Activated T-cell treated with anti-CD3 and anti-CD28 coated beads for 4 hours (primary cell): ENCODE measurements at places on chromosomes 2 and 18.

DNA sequence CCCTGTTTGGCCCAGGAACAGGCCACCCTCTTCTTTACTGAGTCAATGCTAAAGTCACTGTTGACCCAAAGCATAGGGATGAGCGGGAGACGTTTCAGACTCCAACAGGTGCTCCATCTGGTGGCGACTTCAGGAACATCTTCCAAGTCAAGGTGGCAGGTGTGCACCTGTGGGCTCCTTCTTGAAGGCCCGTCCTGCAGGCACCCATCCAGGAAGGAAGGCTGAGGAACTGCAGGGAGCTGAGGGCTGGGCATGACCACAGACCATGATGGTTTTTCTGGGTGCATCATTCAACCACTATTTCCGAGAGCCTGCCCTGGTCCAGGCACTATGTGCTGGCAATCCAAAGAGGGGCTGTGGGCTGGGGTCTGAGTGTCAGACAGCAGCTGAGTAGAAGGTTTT, 142.8 kb downstream of the NDUFA10 start:
- DNase-seq, result peak; percentile 55

GRCh38 chr18:55234366-55235093, 275.3 kb upstream of the CCDC68 start:
- peak; percentile 17 for DNase-seq

DNA sequence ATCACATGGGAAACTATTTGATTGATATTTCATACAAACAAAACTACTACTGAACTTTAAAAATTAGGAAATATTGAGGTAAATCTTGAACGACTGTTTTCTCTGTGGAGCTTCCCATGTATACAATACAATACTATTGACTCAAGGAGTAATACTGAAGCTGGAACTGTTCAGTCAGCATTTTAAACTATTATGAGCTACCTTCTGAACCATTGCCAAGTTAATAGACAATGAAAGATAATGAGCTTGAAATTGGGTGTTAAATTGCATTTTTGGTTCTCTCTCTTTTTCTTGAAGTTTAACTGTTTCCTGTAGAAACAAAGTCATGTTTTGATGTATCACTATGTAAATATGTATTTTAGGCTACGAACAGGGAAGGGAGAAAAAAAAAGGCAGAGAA, 569.2 kb downstream of the ZEB2 start:
- no peak for DNase-seq

- DNase-seq, result no peak
These were observed 85.5 kb upstream of the STON1 start for GRCh38 chr2:48444404-48444803.

DNA sequence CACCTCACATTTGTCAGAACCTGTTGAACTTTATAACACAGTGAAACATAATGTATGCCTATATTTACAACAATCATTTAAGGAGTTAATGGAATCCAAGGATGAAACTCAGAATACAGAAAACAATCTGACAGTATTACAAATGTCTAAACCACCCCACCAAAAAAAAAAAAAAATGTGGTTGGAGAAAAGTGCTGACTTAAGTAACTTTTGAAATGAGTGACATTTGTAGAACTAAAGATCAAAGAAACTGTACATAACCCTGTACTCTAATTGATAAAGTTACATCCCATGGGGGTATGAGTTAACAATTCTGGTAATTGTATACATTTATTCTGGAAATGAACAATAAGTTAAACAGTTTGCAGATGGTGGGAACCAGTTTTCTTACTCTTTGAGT, 372.1 kb upstream of the TMEFF2 start:
- DNase-seq, result no peak

DNA sequence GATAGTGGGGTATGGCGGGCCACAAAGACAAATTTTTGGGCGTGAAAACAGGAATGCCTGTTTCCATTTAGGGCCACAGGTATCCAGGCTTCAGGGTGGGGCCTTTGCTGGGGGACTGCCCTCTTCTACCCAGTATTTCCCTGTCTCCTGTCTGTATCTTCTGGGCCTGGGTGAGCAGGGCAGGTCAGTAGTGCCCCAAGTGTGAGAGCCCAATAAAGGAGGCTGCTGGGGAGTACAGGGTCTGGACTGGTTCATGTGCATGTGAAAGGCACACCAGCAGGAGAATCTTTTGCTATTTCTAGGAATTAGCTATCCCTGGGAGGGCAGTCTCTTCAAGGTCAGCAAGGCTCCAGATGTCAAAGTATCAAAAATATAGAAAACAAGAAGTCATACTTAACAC, 71.5 kb downstream of the MEX3C start:
- DNase-seq, result no peak

DNA sequence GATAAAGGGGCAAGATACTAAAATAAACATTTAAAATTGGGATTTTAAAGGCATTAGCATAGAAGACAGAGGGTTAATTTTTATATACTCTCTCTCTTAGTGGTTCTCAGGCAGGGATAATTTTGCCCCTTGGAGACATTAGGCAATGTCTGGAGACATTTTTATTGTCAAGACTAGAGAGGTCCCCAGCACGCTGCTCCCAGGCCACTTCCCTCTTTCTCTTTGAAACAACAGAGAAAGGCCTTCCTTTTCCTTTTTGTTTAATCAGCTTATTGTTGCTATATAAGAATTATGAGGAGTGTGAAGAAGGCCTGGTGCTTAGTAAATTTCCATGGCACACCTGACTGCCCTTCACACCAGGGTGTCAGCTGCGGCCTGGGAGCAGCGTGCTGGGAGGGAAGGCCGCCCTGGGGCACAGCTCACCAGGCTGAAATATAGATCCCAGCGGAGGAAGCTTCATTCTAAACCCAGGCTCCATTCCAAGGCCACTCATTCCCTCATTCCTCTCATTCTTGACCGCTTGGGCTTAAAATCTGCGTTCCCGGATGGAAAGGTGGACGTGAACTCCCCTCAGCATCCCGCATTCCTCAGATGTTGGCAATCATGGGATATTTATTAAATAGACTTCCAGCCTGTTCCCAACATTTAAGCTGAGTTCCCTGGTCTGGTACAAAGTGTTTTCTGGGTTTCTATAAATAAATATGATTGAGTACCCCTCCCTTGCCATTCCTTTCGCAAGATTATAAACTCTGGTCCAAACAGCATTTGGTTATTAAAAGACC, 22.5 kb downstream of the SLC14A2 start:
- DNase-seq, result no peak

GRCh38 chr2:208820014-208820688, 413.6 kb downstream of the PTH2R start:
- DNase-seq, result no peak

- no peak for DNase-seq
These were observed 37.1 kb downstream of the BCL11A start for GRCh38 chr2:60516383-60516811.

DNA sequence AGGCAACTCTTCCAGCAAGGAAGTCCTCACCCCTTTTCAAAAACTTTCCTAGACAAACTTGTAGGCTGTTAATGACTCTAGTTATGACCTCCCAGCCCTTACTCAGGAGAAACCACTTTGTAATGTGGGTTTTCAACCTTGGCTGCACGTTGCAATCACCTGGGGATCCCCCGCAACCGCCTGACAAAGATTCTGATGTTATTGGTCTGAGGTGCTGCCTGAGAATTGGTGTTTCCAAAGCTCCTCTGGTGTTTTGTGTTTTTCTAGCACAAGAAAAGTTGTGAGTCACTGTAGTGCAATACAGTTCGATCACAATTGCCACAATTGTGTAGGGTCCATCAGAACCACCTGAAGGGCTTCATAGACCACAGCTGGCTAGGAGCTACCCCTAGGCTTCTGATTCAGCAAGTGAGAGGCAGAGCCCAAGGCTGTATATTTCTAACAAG, 121.6 kb downstream of the SP100 start:
- DNase-seq, result no peak

DNA sequence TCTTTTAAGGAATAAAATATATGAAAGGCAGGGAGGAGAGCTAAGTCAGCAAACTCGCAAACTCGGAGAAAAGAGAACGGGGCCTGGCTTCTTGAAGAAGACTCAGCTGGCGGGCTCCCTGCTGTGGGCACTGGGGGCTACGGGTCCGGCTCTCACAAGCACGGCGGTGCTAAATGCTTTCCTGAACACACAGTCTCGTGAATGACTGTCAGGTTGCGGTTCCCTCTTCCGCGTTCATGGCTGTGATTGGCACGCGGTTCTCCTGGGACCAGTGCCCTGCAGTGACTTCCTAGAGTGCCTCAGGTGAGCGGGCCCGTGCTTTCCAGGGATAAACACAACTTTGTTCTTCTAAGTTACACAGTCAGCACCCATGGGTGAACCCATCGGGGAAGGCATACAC, 208.4 kb downstream of the HDAC4 start:
- no peak for DNase-seq

- DNase-seq, result no peak
These were observed 25.3 kb upstream of the UBE2E3 start for GRCh38 chr2:180955101-180955500.

GRCh38 chr18:74748809-74749208, 151.1 kb downstream of the ZNF407 start:
- no peak for DNase-seq

- DNase-seq, result no peak
These were observed 327.1 kb downstream of the GALNT13 start for GRCh38 chr2:154198866-154199265.

DNA sequence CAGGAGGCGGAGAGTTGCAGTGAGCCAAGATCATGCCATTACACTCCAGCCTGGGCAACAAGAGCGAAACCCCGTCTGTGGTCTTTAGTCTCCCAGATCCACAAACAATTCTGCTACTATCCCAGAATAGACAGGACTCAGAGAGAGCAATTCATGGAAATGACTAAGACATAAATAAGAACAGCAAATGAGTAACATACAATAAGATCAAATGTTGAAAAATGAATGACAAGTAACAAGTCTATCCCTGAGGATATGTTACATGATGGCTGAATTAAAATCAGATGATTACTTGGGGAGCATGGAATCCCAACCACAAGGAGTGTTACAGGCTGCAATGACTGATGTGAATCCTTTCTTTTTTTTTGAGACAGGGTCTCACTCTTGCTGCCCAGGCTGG, 10.3 kb downstream of the ARL5A start:
- no peak for DNase-seq

GRCh38 chr2:100845141-100845991, 25.4 kb downstream of the NPAS2 start:
- no peak for DNase-seq

- no peak for DNase-seq
These were observed 73.3 kb downstream of the NAB1 start for GRCh38 chr2:190722061-190722759.

DNA sequence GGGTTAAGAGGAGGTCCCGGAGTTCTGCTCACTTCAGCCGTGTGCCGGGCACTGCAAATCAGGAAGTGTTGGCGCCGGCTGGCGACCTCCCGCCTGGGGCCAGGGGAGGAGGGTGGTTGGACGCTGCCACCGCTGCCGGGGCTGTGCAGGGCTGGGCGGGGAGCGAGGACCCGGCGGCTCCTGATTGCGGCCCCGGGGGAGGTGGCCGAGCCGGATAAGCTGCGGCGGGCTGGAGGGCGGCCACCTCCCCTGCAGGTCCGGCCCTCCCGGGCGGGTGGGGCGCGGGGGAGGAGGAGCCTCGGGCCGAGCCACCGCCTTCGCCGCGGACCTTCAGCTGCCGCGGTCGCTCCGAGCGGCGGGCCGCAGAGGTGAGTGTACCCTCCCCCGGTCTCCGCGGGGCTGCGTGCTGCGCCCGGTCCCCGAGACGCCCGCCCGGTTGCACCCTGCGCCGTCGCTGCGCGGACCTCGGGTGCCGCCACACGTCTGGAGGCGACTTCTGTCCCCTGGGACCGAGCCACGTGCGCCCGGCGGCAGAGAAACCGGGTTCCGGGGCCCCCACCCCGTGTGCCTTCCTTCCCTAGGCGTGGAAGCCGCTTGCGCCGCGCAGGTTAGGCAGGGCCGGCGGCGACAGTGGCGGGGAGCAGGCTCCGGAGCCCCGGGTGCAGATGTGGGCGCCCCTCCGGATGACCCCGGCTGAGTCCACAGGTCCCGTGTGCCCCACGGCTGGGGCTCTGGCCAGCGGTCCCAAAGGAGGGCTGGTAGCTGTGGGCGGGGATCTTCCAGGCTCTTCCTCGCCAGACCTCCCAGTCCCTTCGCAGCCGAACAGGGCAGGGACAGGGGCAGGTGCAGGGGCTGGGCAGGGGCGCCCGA, at the start of gene STEAP3:
TSS of gene STEAP3 (plus strand) at position 314 of the 870 bp plus-strand sequence. CDS start 7,179 bp downstream, outside the sequence.
- no peak for DNase-seq

DNA sequence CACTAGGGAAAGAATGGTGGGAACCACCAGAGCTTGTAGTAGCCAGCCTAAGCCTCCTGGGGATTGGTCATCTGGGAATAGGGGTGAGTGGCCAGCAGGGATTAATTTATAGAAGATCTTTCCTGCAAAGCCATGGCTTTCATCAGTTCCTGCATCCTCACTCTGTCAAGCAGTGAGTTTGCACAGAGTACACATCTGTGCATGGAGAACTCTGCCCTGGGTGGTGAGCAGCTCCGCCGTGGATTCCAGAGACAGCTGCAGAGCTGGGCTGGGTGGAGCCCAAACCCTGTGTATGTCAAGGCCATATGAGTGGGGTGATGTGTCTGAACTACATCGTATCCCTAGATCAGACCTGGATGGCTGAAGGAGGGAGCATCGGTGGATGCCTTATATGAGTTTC, 182.2 kb downstream of the GLI2 start:
- no peak for DNase-seq

DNA sequence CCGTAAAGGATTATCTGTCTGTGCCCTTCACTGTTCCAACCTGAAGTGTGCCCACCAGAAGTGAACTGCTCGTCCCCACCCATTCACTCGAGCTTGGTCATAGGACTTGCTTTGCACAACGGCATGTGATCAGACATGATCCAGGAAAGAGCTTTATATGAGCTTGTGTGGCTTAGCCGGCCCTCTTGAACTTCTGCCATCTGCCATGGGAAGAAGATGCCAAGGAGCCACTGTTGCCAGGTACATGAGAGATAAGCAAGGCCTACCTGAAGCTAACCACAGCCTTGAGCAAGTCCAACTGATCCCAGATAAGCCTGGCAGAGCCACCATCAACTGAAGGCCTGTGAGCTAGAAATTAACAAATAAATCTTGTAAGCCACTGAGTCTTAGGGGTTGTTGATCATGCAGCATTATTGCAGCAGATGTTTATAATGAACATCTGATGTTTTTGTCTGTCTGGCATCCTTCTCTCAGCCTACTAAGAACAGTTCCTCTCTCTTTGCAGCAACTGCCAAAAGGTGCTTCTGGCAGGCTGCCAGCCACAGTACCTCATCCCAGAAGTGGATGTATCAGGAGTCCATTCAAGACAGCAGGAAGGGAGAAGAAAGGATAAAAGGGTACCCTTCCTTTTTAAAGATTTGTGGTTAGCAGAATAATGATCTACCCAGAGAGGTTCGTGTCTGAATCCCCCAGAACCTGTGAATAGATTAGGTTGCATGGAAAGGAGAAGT, 16.8 kb downstream of the DBI start:
- DNase-seq, result no peak

- DNase-seq, result no peak
These were observed 72.1 kb upstream of the RGPD5 start for GRCh38 chr2:109722026-109722425.

- DNase-seq, result no peak
These were observed 753.0 kb downstream of the CNTNAP5 start for GRCh38 chr2:124778076-124778475.

DNA sequence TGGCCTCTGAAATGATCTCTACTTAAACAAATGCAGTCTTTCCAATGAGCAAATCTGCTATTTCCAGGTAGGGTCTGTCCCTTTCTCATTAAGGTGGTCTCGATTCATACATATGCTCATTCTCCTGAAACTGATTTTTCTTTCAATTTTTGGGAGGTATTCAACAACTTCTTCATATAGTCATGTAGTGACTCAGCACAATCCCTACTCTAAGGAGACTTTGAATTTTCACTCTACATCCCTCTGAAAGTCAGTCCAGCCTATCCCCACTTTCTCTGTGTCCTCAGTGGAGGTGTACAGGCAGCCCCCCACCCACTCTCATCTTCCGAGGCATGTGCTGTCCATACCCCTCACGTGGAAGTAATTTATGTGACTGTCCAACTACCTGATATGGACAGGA, 99.9 kb upstream of the ACAA2 start:
- no peak for DNase-seq
